ENCODE measurements at places on chromosomes 1 and 21.

DNA sequence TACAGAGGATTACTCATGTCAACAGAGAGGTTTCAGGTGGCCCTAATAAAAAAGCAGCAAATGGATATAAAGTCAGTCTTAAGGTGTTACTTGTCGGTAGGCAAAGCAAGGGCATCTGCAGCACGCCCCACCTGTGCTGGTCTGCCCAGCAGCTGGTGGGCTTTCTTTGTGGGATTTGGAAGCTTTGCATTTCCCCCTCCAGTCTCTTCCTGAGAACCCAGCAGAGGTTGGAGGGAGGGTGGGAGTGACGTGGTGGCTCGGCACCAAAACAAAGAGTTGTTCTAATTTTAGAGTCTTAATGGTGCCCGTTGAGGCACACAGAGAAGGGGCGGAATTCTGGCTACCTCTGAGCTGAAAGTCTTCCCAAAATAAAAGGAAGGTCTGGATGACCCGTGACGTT lies 4.8 kb upstream of the PCBP3 start:
- no peak for DNase-seq

- no peak for DNase-seq
Measured at GRCh38 chr1:78894811-78895210, 111.7 kb downstream of the ADGRL4 start.

DNA sequence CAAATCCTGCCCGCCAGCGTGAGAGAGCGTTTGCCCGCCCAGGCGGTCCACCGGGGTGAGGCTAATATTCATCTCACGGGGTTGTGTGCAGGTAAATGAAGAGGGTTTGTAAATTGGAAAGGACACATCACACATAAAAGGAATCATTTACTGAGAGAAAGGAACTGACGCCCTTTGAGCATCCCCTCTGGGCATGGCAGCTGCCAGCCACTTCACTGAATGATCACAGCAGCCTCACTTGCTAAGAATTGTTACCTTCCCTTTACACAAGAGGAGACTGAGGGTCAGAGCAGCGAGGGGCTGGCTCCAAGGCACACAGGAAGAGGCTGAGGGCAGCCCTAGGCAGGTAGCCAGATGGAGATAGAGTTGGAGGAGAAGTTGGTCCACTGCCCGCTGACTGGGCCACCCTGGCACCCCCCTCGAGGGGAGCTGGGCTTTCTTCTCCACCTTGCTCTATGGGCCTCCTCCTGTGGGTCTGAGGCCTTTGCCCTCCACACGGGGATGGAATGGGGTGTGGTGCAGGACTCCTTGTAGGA lies 96.0 kb downstream of the FOXD2 start:
- DNase-seq = no peak

GRCh38 chr1:205465392-205465791 lies 9.5 kb upstream of the BLACAT1 start:
- no peak for DNase-seq

DNA sequence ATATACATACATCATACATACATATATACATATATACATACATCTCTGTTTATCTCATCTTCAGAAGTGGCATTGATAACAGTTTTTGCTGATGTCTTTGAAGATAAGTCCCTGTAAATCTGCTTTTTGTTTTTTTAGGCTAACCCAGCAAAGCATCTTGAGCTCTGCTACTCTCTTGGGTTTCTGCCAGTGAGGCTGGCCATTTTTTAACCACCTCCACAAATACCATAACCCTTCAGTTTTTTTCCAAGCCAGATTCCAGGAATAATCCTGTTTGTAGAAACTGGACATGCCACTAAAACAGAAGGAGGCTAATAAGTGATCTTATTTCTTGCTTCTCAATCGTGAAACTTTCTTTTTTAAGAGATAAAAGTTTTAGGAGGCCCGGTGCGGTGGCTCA lies 21.6 kb downstream of the SDHC start:
- no peak for DNase-seq

Measured in stimulated activated CD4-positive, alpha-beta T cell treated with anti-CD3 and anti-CD28 coated beads, Interleukin-2, amount 100 ng/mL, for 24 hours (primary cell).